Trophoblast cell (in vitro differentiated cells and primary cell): ENCODE measurements at places on chromosomes 16 and 17.

- peak; percentile 73 for DNase-seq
These were observed 22.1 kb upstream of the HNF1B start for GRCh38 chr17:37766971-37767370.

GRCh38 chr17:1792495-1793446, 30.9 kb downstream of the SERPINF1 start:
- DNase-seq: peak; percentile 82

GRCh38 chr17:32185875-32186274, 43.6 kb downstream of the RHOT1 start:
- DNase-seq: peak; percentile 85

DNA sequence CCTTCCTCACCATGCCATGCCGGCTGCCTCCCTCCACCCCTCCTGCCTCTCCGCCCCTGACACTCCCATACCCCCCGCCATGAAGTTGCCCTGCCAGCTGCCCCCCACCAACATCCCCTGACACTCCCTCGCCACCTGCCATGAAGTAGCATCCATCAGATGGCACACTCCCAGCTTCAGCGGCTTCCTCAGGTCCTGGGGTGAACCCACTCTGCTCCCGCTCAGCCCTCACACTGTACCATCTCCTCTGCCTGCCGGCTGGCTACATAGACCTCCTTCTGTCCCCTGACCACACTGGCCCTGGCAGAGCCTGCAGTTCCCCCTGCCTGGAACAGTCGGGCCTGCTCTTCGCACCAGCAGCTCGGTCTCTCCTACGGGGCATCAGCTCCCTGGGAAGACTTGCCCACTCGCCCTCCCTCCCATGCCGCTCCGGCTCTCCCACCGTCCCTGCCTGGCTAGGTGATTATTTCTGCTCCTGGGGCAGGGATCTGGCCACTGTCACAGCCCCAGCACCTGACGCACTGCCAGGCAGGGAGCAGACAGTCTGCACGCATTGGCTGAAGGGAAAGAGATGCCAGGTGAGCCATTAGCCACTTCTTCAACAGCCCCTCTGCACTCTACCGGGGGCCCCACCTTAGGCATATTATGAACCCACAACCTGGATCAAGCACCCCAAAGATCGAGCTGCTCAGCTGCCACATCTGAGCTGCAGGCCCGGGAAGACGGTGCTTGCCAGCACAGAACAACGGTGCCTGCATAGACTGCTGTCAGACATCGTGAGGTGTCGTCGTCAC, 9.0 kb downstream of the CANT1 start:
- no peak for DNase-seq

- no peak for DNase-seq
These were observed 31.5 kb downstream of the HAPSTR1 start for GRCh38 chr16:9122969-9123368.

DNA sequence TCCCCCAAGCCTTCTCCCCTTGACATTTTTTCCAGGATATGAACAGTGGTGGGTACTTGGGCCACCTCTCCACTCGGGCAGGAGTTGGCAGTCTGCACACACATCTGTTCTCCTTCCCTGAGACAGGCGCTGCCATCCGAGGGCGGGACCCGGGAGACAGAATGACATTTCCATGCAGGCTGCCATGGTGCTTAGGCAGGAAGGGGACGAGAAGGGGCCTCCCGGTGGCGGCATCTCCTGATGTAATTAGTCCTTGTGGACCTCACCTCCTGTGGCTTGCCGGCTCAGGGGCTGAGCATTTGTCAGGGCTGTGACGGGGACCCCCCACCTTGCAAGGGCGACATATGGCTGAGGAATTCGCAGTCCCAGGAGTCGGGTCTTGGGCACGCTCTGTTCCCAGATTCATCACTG, 197.2 kb downstream of the FOXL1 start:
- DNase-seq: no peak

DNA sequence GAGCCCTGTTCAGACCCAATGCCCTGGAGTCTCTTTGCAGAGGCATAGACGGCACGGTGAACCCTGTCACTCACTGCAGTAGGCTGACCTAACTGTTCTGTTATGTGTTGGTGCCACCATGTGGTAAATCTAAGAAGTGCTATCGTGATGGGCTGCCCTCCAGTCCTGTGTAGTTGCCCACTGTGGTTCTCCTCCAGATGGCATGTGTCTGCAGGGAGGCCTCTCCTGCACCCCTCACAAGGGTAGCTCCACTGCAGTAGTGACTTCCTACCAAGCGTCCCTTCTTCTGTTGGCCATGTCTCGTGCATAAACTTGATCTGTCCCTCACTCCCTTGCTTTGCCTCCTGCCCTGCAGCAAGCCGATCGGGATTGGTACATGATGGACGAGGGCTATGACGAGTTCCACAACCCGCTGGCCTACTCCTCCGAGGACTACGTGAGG, 5.8 kb downstream of the DHX38 start:
- DNase-seq: peak; percentile 28

DNA sequence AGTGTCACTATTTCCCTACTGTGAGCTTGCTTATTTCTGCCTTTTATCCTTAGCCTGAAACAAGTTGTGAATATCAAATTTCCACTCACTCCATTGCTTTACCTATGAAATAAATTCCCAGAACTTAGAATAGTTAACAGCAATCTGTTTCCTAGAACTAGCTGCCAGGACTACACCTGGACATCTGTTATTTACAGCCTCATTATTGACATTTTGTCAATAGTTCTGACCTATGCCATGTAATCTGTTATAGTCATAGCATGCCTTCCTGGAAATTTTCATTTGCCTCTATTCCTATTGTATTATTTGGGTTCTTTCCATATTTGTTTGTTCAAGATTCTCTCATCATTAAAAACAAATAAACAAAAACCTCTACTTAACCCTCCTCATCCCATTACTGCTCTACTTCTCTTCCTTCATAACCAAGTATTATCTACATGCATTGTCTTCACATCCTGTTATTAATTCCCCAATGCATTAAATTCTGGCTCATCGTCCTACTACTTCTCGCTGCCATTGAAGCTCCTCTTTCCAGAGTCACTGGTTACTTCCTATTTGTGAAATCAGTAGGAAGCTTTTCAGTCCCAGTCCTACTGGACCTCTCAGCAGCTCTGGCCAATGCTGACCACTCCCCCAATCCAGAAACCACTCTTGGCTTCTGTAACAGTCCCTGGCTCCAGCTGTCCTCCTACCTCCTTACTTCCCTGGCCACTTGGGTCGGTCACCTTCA, 55.3 kb downstream of the PIGL start:
- no peak for DNase-seq

DNA sequence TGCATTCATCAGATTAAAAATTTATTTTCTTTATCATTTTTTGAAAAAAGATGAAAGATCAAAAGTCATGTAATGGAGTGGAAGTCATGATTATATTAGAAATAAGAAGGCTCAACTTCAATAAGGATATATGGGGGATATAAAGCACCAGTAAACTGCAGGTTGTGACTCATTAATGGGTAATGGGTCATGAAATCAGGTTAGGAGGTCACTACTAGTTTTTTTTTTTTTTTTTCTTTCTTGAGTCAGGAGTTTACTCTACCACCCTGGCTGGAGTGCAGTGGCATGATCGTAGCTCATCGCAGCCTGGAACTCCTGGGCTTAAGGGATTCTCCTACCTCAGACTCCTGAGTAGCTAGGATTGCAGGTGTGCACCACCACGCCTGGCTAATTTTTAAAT, 14.3 kb downstream of the EFCAB13 start:
- DNase-seq: no peak

- no peak for DNase-seq
These were observed 29.5 kb downstream of the NSMCE1 start for GRCh38 chr16:27239026-27239425.

DNA sequence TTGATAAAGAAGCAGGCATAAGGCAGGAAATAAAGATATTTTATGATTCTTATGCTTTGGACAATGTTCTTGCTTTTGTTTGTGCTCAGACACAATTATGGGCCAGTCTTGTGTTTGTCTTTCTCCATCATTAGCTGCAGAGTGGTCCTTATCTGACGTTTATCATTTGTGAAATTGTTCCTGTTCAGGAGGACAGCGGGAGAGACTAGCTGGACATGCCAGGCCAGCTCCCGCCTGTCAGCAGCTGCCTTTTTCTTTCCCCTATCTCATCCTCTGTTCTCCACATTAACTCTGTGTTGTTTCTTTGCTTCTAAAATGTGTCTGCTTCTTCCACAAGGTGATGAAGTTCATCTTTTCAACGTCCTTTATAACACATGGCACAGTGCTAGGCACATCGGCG, 333.5 kb downstream of the NPIPA8 start:
- no peak for DNase-seq

GRCh38 chr16:80375973-80376372, 164.8 kb upstream of the DYNLRB2 start:
- DNase-seq: no peak

DNA sequence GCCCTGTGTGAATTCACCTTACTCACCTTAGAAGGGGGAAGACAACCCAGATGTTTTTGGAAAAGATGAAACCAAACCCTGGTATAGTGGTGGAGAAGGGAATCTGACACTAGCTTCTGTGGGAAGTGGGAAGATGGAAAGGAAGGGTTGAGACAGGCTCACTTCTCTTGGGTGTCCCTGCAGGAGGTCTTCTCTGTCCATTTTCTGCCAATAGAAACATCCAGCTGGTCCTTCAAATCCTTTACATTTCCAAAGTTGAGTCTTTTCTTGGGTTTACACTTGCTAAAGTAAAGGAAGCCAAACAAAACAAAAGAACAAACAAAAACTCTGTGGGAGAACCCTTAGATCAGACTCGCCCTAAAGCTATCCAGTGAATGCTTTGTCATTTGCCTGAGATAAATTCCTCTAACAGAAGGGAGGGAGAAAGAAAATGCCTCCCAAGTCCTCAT, 10.2 kb downstream of the HOXB1 start:
- no peak for DNase-seq

DNA sequence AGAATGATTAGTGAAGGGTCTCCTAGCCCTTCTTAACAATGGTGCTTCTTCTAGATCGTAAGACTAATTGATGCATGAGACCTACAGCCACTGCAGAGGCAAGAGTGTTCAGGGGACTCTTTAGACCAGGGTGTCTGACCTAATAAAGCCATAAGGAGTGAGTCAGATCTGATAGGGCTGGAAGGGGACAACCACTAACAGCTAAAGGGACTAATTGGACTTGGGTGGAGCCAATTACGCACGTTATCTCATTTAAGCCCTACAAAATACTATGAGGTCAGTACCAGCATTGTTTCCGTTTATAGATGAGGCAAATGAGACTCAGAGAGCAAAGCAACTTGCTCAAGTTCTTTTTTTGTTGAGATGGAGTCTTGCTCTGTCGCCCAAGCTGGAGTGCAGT, 14.5 kb upstream of the RNF222 start:
- peak; percentile 36 for DNase-seq

GRCh38 chr16:86895606-86896005, 317.3 kb downstream of the FOXL1 start:
- DNase-seq: no peak

DNA sequence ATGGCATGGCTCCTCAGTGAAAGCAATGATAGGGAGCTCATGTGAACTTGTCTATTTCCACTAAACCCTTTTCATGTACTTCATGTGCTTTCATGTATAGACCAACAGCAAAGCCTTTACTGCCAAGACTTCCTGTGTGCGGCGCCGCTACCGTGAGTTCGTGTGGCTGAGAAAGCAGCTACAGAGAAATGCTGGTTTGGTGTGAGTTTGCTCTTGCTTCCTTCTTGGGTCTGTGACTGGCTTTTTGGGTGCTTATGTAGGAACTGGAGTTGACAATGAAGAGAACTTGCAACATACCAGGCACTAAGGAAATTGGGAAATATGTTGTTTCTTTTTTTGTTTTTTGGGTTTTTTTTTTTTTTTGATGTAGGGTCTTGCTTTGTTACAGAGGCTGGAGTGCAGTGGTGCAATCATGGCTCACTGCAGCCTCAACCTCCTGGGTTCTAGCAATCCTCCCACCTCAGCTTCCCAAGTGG, 5.7 kb downstream of the SNX11 start:
- DNase-seq: no peak

DNA sequence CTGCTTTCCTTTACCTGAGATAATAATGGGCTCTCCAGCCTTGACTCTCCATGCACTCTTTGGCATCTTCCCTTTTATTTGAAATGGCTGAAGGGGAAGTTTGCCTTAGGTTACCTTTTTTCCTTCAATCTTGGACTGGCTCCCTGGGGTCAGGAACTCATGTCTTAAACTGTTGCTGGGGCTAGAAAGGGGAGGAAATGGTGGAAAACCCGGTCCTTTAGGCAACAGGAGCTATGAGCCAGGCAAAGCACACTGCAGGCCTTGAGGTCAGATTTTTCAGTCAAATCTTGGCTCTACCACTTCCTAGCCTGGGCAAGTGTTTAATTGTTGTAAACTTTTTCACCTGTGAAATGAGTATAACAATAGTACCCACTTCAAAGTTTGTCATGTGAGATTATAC, 30.2 kb downstream of the MINK1 start:
- no peak for DNase-seq

DNA sequence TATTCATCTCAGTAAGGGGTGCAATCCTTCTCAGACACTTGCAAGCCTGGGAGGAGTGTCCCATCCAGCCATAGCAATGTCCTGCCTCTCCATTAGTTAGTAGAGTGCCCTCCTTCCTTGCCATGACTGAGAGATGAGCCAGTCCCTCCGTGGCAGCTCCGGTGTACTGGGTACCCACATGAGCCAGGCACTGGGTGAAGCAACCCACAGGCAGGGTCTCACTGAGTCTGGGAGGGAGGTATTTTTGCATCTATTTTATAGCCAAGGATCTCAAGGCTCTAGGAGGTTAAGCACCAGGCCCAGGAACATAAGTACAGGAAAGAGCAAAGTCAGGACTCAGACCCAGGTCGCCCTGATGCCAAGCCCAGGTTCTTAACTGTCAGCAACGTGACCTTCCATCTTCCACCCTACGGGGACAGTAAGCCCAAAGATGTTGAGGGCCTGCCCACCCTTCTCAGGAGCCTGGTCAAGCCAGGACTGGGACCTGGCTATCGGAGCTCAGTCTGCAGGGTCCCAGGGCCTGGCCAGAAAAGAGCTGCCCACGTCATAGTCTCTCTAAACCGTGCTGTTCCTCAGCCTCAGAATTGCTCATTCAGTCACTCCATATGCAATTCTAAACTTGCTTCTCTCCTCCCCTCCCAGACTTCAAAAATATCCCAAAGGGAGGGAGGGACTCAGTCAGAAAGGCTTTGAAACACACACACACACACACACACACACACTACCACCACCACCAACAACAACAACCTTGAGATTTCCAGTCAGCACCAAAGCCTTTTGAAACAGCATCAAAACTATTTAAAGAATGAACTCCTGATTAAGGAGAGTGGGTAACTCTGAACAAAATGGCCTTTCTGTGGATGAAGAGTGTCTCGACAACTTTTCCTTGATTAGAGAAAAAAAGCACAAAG, 16.6 kb downstream of the NOS2 start:
- no peak for DNase-seq

- peak; percentile 29 for DNase-seq
These were observed 221.2 kb upstream of the N4BP1 start for GRCh38 chr16:48831076-48831722.
